Daoy (cell line): ENCODE measurements at places on chromosomes 2 and 18.

GRCh38 chr2:28101892-28102291 lies 211.4 kb downstream of the BABAM2 start:
- no peak for DNase-seq

GRCh38 chr2:56410140-56410539 lies 226.3 kb downstream of the CCDC85A start:
- peak; percentile 11 for DNase-seq

GRCh38 chr2:142188562-142188961 lies 57.7 kb upstream of the LRP1B start:
- DNase-seq: no peak

- no peak for DNase-seq
These were observed 25.4 kb downstream of the NPAS2 start for GRCh38 chr2:100845141-100845991.

DNA sequence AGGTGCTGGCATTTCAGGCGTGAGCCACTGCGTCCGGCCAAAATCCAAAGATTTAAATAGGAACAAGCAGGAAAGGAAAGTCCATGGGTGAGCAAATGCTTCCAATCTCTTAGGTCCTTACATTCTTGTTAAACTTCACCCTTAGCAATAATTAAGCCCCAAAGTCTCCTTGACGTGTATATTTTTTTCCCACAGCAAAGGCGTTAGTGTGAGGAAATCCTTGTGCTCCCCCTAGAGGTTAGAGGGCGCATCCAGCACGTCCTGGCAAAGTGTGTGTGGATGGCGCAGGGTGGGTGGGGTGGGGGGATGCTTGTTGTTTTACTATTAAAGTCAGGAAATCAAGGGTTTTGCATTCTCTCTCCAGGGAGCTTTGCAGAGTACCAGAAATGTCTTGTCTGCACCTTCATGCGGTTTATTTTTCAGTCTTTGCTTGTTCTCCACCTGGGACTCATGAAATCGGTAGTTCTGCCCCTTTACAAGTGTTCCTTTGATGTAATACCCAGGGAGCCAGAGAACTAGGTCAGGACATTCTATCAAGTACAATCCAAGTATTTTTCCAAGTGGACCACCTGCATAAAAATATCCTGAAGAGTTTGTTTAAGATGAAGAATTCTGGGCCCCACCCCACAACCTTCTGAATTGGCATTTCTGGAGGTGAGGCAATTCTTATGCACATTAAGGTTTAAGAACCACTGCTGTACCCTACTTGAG lies 22.2 kb upstream of the ITSN2 start:
- DNase-seq: peak; percentile 67

- DNase-seq: no peak
These were observed 86.0 kb downstream of the RHOB start for GRCh38 chr2:20532634-20533437.

GRCh38 chr2:62202019-62202722 lies 6.3 kb downstream of the B3GNT2 start:
- no peak for DNase-seq

DNA sequence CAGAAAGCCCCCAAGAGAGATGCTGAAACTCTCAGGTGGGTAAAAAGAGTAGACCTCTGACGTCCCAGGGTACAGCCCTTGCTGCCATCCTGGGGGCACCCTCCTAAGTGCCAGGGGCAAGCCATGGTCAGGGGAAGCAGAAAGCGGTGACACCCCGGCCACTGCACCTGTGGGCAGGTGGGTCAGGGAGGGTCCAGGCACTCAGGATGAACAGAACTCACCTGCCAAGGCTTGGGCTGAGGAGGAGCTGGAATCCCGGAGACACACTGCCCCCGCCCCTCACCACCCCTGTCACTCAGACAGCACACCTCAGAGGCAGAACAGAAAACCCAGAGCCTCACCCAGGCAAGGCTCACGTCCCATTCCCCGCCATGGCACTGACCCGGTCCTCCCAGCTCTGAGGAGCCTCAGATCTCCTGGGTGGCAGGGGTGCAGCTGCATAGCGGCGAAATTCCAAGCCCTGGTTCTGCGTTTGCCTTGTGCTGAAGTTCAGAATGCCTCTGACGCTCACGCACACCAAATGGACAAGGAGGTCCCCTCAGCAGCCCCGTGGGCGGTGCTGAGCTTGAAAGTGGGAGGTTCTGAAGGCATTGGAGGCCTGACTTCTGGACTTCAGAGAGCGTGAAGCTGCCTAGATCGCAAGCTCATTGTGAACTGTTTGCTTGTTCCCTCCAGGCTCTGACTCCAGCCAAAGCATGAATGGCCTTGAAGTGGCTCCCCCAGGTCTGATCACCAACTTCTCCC lies 4.3 kb downstream of the GPR17 start:
- DNase-seq: no peak

- DNase-seq: no peak
These were observed 25.7 kb downstream of the MTHFD2 start for GRCh38 chr2:74223941-74224770.

DNA sequence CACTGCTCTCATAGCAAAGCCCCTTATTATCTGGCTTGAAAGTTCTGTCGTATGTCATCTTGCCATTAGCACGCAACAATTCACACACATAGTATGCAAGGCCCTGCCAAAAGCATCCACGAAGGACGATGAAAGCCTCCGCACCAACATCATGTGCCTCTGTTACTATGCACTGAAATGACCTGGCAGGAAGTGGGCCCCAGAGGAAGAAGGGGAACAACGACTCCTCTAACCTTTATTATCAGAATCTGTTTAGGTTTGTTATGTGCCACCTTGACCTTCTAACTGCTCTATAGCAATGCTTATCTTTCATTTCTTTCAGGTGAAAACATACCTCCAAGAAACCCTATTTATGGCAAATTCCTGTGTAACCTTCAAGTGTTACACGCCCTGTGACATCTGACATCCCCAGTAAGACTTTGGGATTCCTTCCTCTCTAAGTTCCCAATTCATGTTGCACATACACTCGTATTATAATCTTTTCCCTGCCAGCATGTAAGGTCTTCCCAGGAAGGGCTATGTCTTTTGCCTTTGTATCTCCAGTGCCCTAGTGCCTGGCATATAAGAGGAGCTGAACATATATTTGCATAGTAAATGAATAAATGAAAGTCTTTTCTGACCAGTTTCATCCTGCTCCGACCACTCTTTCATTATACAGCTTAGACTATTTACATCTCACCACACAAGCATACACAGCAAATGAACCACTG lies 7.0 kb upstream of the NDUFV2 start:
- DNase-seq: no peak

GRCh38 chr18:10259901-10260300 lies 194.5 kb upstream of the APCDD1 start:
- DNase-seq: no peak

DNA sequence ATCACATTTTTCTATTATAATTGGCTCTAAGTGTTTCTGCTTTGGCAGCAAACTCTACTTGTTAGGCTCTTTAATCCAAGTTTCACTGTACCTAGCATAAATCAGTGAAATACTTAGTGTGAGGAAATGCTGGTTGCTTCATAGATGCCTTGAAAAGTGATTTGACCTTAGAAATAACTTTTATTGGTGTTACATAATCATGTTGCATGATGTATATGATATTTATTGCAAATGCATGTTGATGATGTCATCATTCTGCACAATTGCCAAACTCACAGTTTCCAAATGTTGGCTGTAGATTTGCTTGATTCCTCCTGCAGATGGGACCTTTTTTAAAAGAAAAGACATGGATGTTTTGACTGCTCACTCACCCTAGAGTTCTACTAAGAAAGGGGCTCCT lies 137.6 kb upstream of the BCL2L11 start:
- no peak for DNase-seq

- DNase-seq: no peak
These were observed 742 bp downstream of the RRM2 start for GRCh38 chr2:10123281-10123680.

DNA sequence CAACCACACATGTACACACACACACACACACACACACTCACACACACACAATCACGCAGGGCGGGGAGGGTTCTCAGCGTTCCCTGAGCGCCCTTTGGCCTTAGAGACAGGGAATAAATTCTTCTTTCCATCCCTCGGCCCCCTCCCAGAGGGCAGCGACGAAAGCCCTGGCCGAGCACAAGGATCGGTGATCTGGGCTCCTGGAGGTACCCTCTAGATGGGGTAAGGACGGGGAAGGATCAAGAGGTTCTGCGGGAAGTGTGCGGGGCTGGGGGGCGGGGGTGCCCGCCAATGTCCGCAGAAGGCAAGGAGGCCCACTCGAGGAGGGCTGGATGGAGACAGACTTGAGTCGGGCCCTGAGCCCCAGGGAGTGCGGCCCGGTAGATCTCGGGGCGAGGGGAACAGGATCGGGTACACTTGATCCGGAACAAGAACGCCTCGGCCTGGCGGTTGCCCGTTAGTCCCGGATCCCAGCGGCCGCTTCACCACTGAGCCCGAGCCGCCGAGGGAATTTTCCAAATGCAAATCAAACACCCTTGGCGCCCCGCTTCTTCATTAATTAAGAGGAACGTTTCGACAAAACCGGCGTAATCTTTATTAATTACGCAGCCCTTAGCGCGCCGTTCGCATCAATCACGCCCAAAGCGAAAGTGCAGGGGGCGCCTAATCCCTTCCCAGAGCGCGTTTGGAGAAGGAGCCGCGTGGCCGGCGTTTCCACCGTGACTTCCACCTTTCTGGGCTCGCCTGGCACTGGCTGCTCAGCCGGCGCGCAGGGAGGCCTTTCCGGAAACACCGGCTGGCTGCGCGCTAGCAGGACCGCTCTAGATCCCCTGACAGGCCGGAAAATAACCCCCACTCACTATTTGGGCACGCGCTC lies 7.0 kb upstream of the PAX3 start:
- peak; percentile 71 for DNase-seq

- peak; percentile 66 for DNase-seq
These were observed 115.7 kb upstream of the OSR1 start for GRCh38 chr2:19474128-19474527.

DNA sequence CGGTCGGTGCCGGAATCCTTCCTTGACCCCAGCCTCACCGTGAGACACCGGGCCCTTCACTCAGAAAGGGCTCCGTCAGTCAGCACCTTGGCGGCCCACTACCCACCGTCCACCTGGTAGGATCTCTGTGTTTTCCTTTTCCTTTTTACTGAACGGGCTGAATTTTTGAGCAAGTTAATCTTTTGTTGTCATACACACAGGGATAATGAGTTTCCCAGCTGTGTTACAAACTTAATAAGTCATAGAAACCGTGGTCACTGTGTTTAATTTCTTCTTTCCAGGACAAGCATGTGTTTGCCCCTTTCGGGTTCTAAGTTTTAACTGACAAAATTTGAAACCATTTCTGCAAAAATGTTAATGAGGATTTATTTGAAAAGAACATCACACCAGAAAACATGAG lies 39.0 kb upstream of the TPO start:
- no peak for DNase-seq

DNA sequence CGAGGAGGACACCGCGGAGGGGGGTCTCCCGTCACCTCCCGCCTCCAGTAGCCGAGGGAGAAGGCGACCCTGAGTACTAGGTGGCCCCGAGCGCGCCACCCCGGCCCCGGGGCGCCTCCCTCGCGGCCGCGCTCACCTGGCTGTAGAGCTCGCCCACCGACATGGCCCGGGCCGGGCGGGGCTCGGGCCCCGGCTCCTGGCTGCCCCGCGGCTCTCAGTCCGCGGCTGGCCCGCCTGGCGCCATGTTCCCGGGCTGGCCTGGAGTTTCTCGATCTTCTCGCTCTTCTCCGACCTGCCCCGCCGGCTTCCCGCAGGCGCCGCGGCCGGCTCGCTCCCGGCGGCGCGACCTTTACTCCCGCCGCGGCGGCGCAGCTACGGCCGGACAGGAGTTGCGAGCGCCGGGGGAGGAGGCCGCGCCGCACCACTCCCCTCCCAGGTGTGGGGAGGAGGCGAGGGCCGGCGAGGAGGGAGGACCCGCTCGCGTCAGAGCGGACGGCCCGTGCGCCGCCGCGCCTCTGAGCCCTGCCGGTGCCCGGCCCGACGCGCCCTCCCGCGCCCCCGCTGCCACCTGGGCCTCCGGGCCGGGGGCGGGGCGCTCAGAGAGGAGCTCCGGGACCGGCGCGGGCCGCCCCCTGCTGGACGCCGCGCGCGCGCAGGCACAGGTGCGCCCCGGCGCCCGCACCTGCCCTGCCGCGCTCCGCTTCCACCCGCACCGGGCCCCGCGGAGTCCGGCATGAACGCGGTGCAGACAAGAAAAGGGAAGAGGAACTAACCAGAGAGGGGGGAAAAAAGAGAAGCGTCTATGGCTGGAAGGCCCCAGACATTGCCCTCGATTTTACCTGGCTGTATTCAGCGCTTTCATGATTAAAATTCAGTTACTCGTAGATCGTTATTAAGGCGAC lies at the start of gene MYO5B:
Gene MYO5B, minus strand, starts transcription at position 517 of the 902 bp plus-strand sequence. Its CDS starts 354 bp downstream, at position 163.
- DNase-seq: peak; percentile 62

GRCh38 chr2:117481608-117482007 lies 332.9 kb upstream of the DDX18 start:
- no peak for DNase-seq
